A673 (cell line): ENCODE measurements at places on chromosomes 7 and 10. TPM values are rescaled to one million over a fixed set of nuclear protein-coding genes. Genes with fewer than 3 reads are reported as not detected.

The RBP3 gene
- total RNA-seq, result not detected in 2 replicates

The NPC1L1 gene
- total RNA-seq, result not detected in 2 replicates

The ATRNL1 gene
- 2.4 and 3.0 TPM in 2 replicates for total RNA-seq

- no peaks in the 10 kb centered on the region for H3K27me3 ChIP-seq
- no peak for DNase-seq
- H3K4me3 ChIP-seq, result no peak overlapping the region
- H3K36me3 ChIP-seq, result no peaks in the 10 kb centered on the region
- peaks cover 12% of the 10 kb centered on the region for H3K4me1 ChIP-seq
- no peak overlapping the region for H3K27ac ChIP-seq
These were observed 54.2 kb downstream of the DIP2C start for GRCh38 chr10:635088-635861.

DNA sequence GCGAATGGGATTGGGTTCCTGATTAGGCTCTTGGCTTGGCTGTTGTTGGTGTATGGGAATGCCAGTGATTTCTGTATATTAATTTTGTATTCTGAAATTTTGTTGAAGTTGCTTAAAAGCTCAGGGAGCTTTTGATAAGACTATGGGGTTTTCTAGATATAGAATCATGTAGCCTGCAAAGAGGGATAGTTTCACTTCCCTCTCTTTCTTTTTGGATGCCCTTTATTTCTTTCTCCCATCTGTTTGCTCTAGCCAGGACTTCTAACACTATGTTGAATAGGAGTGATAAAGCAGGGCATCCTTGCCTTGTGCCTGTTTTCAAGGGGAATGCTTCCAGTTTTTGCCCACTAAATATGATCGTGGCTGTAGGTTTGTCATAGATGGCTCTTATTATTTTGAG is 40.4 kb upstream of the MPP7 start:
- H3K36me3 ChIP-seq, result no peaks in the 10 kb centered on the region
- no peak overlapping the region for H3K4me3 ChIP-seq
- no peaks in the 10 kb centered on the region for H3K4me1 ChIP-seq
- H3K27ac ChIP-seq, result no peak overlapping the region
- H3K27me3 ChIP-seq, result peaks cover under 1% of the 10 kb centered on the region
- DNase-seq, result no peak

- H3K27me3 ChIP-seq, result peaks cover 5% of the 10 kb centered on the region
- H3K4me1 ChIP-seq, result peaks cover 22% of the 10 kb centered on the region
- no peak overlapping the region for H3K27ac ChIP-seq
- H3K36me3 ChIP-seq, result peaks cover 8% of the 10 kb centered on the region
- no peak for DNase-seq
These were observed 2.2 kb downstream of the EGR2 start for GRCh38 chr10:62813981-62814380.

GRCh38 chr7:85924062-85924461 is 719.6 kb upstream of the GRM3 start:
- no peak overlapping the region for H3K4me3 ChIP-seq
- H3K27ac ChIP-seq, result no peak overlapping the region
- DNase-seq, result no peak
- H3K4me1 ChIP-seq, result no peaks in the 10 kb centered on the region
- H3K36me3 ChIP-seq, result no peaks in the 10 kb centered on the region

The CALML3 gene
- not detected in 2 replicates for total RNA-seq

- no peaks in the 10 kb centered on the region for H3K4me1 ChIP-seq
- peaks cover 47% of the 10 kb centered on the region for H3K27me3 ChIP-seq
- no peak for DNase-seq
These were observed 60.0 kb upstream of the NKX6-2 start for GRCh38 chr10:132845780-132846595.

- H3K36me3 ChIP-seq, result no peaks in the 10 kb centered on the region
- H3K27ac ChIP-seq, result no peak overlapping the region
- no peaks in the 10 kb centered on the region for H3K27me3 ChIP-seq
- H3K4me3 ChIP-seq, result no peak overlapping the region
- no peak for DNase-seq
These were observed 95.5 kb downstream of the MBL2 start for GRCh38 chr10:52677086-52677485.

- no peaks in the 10 kb centered on the region for H3K4me1 ChIP-seq
- no peaks in the 10 kb centered on the region for H3K27me3 ChIP-seq
- H3K27ac ChIP-seq, result no peak overlapping the region
- no peaks in the 10 kb centered on the region for H3K36me3 ChIP-seq
These were observed 251.0 kb upstream of the TAC1 start for GRCh38 chr7:97480772-97481390.

GRCh38 chr7:156080046-156080445 is 267.8 kb upstream of the SHH start:
- H3K27me3 ChIP-seq, result peaks cover 50% of the 10 kb centered on the region
- no peaks in the 10 kb centered on the region for H3K4me1 ChIP-seq
- no peak overlapping the region for H3K27ac ChIP-seq
- no peak for DNase-seq
- H3K4me3 ChIP-seq, result no peak overlapping the region

- no peaks in the 10 kb centered on the region for H3K36me3 ChIP-seq
- DNase-seq, result no peak
- no peaks in the 10 kb centered on the region for H3K4me1 ChIP-seq
- H3K27me3 ChIP-seq, result no peaks in the 10 kb centered on the region
- no peak overlapping the region for H3K27ac ChIP-seq
These were observed 21.8 kb downstream of the TBXAS1 start for GRCh38 chr7:139850906-139851305.

GRCh38 chr7:774161-775109 is 47.4 kb upstream of the PRKAR1B start:
- H3K27ac ChIP-seq, result no peak overlapping the region
- H3K27me3 ChIP-seq, result no peaks in the 10 kb centered on the region
- H3K4me3 ChIP-seq, result no peak overlapping the region

The ADRB1 gene
- 81.6 and 85.2 TPM in 2 replicates for total RNA-seq

- peaks cover 5% of the 10 kb centered on the region for H3K4me1 ChIP-seq
- no peak for DNase-seq
- H3K36me3 ChIP-seq, result no peaks in the 10 kb centered on the region
- H3K4me3 ChIP-seq, result no peak overlapping the region
- H3K27me3 ChIP-seq, result no peaks in the 10 kb centered on the region
- no peak overlapping the region for H3K27ac ChIP-seq
These were observed 148.8 kb downstream of the FAM107B start for GRCh38 chr10:14625765-14626525.

The LIPJ gene
- total RNA-seq, result 0.11 TPM in 1 of 2 replicates, not detected in the other

The MAD1L1 gene
- 46.7 and 54.3 TPM in 2 replicates for total RNA-seq

- H3K36me3 ChIP-seq, result no peaks in the 10 kb centered on the region
- H3K27ac ChIP-seq, result no peak overlapping the region
- DNase-seq, result no peak
- H3K27me3 ChIP-seq, result no peaks in the 10 kb centered on the region
- H3K4me1 ChIP-seq, result no peaks in the 10 kb centered on the region
- H3K4me3 ChIP-seq, result no peak overlapping the region
These were observed 404.3 kb upstream of the NPVF start for GRCh38 chr7:25632616-25633015.

GRCh38 chr7:92075455-92076158 is 58.7 kb downstream of the CYP51A1 start:
- H3K4me1 ChIP-seq, result no peaks in the 10 kb centered on the region
- H3K27me3 ChIP-seq, result no peaks in the 10 kb centered on the region
- no peak overlapping the region for H3K4me3 ChIP-seq
- no peak overlapping the region for H3K27ac ChIP-seq

The P4HA1 gene
- total RNA-seq, result 31.6 and 36.5 TPM in 2 replicates

- no peaks in the 10 kb centered on the region for H3K27me3 ChIP-seq
- H3K36me3 ChIP-seq, result no peaks in the 10 kb centered on the region
- no peak overlapping the region for H3K4me3 ChIP-seq
- no peak overlapping the region for H3K27ac ChIP-seq
These were observed 695.1 kb downstream of the TNS3 start for GRCh38 chr7:46886669-46887374.

DNA sequence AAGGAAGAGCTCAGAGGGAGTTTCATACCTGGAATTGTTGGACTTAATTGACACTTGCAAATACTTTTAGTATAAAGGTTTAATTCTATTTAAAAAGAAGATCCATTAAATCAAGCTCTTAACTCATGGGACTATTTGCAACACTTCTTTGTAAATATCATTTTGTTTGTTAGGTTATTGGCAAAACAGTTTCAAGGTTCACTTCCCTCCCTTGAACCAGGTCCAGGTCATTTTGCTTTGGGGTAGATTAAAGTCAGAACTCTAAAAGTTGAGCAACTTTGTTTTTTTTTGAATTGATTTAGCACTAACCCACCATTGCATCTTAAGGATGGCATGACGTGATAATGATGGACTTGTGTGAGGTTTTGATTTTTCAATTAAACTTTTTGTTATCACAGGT is 45.9 kb downstream of the ZRANB1 start:
- H3K36me3 ChIP-seq, result peaks cover 78% of the 10 kb centered on the region
- H3K27me3 ChIP-seq, result no peaks in the 10 kb centered on the region
- H3K4me1 ChIP-seq, result no peaks in the 10 kb centered on the region
- H3K27ac ChIP-seq, result no peak overlapping the region
- no peak overlapping the region for H3K4me3 ChIP-seq

DNA sequence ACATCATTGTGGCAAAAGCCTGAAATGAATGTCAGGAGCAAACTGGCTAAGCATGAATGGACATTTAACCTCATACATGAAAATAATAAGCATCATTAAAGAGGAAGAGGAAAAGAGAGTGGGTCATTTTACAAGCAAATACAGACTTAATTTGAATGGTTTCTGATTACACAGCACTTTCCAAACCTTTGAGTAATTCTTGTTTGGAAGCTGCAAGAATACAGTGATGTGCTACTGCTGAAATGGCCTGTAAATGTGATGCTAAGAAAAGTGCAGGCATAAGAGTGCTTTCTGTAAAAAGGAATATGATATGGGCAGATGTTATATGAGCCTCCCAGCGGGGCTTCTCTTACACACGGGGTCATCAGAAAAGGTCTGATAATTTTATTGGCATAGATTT is 30.2 kb downstream of the TAS2R16 start:
- H3K27me3 ChIP-seq, result no peaks in the 10 kb centered on the region
- H3K27ac ChIP-seq, result peak overlapping the region; percentile 74
- no peak for DNase-seq
- no peak overlapping the region for H3K4me3 ChIP-seq
- no peaks in the 10 kb centered on the region for H3K36me3 ChIP-seq

DNA sequence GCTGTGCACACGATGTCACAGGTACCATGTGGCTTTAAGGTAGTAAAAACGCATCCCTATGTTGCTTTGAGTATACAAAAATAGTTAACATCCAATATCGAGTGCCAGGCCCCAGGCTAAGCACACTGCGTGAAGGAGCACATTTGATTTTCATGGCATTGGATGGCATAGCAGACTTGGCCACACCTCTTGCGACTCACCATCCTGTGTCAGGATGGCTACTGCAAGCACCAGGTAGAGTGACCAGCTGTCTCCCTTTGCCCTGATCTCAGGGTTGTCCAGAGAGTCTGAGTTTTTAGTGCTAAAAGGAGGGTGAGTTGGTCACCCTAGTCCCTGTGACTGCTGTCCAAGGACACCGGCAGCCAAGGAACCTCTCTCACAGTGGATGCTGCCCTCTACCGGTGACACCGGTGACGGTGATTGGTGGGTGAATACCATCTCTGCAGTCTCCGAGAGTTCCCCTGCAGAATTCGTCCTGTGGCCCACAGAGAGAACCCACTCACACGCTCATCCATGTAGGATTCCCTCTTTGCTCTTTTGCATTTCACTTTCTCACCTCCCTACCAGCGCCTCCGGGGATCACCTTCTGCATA is 76.1 kb downstream of the BICC1 start:
- DNase-seq, result no peak
- no peaks in the 10 kb centered on the region for H3K4me1 ChIP-seq
- H3K27me3 ChIP-seq, result no peaks in the 10 kb centered on the region
- H3K36me3 ChIP-seq, result no peaks in the 10 kb centered on the region
- H3K4me3 ChIP-seq, result no peak overlapping the region

DNA sequence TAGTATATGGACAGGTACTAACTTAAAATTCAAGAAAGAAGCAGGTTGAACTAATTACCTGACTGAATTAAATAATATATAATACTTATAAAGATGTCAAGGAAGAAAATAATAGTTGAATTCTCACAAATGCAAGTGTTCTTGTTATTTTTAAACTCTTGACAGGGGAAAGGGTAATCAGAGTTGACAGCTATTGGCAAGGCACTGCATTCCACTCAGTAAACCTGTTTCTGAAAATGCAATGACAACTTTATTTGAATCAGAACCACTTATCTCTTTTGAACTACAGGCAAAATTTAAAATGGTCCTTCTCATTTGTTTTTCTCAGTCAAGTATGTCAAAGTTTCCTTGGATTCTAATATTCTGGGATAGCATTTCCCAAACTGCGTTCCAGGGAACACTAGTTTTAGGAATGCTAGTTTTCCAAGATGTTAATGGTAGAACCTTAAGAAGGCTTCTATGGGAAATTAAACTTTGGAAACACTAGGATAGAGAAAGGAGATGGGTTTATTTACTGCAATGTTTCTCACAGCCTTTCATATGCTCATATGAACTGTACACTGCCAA is 103.7 kb upstream of the LRRN3 start:
- no peaks in the 10 kb centered on the region for H3K4me1 ChIP-seq
- no peaks in the 10 kb centered on the region for H3K36me3 ChIP-seq
- H3K27me3 ChIP-seq, result no peaks in the 10 kb centered on the region
- H3K27ac ChIP-seq, result no peak overlapping the region

DNA sequence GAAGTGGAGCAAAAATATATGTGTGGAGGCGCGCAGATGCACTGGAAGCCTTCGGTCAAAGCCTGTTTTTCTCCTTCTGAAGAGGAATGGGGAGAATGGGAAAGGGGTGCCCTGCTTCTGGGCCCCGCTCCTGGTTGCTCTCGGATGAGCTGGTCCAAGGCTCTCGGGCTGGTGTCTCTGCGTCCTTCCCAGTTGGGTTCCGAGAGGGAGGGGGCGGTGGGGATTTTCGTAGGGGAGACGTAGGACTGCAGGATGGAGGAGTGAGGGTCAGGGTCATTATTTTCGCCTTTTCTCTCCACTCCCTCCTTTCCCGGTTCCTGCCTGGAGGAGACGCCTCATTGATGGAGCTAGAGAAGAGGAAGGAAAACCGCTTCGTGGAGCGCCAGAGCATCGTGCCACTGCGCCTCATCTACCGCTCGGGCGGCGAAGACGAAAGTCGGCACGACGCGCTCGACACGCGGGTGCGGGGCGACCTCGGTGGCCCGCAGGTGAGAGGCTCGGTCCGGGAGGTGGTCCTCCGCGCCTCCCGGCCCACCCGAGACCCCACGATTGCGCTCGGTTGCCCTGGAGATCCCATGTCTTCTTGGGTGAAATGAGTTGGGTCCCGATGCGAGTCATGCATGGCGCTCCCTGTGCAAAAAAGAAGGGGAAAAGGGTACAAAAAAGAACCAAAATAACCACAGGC is 790 bp downstream of the ADAM22 start:
- H3K4me1 ChIP-seq, result no peaks in the 10 kb centered on the region
- peak overlapping the region; percentile 55 for H3K27ac ChIP-seq
- peak overlapping the region; percentile 93 for H3K4me3 ChIP-seq
- no peaks in the 10 kb centered on the region for H3K36me3 ChIP-seq
- DNase-seq, result peak; percentile 52

DNA sequence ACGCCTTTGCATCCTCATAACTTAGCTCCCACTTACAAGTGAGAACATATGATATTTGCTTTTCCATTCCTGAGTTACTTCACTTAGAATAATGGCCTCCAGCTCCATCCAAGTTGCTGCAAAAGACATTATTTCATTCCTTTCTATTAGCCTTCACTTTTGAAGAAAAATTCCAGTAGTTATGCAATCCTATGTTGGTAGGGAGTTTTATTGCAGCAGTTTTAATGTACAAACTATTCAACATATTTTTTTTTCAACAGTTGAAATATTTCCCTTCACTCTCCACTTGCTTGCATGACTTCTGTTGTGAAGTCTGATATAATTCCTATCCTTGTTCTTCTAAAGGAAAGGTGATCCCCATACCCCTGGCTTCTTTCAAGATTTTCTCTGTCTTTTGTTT is 27.3 kb upstream of the ARHGAP22 start:
- H3K27ac ChIP-seq, result no peak overlapping the region
- peaks cover 9% of the 10 kb centered on the region for H3K27me3 ChIP-seq
- H3K4me1 ChIP-seq, result no peaks in the 10 kb centered on the region
- DNase-seq, result no peak
- no peak overlapping the region for H3K4me3 ChIP-seq
- no peaks in the 10 kb centered on the region for H3K36me3 ChIP-seq
